GM06990 (cell line): ENCODE measurements at places on chromosomes 2 and 18.

- no peak for DNase-seq
These were observed 18.0 kb upstream of the ARHGAP28 start for GRCh38 chr18:6711467-6711866.

- no peak for DNase-seq
These were observed 1632.8 kb upstream of the CELF4 start for GRCh38 chr18:39198376-39198775.

DNA sequence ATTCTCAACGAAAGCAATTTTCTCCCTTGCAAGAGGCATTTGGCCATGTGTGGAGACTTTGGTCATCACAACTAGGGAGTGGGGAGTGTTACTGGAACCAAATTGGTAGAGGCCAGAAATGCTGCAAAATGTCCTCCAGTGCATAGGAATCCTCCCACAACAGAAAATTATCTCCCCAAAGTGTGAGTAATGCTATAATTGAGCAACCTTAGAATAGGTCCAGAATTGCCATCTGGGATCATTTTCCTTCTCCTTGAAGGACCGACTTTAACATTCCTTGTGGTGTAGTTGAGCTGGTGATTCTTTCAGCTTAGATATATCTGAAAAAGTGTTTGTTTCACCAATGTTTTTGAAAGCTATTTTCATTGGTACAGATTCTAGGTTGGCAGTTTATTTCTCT lies 111.2 kb upstream of the SMIM21 start:
- DNase-seq = no peak

DNA sequence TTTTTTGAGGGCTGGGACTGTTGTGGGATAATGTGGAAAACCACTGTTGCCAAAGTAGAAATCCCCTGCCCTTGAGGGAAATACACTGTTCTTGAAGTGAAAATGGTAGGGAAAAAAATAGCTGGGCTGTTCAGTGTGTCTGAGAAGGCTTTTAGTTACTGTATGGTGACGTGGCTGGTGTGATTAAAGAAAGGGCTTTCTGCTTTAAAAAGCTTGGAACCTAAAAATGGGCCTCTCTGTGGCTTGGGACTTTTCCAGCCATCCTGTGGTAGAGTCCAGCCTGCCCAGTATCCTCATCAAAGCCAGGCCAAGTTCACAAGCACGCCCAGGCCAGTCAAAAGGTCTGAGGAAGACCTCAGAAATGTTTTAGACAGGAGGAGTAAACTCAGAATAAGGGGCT lies 6.8 kb downstream of the MGAT5 start:
- no peak for DNase-seq

DNA sequence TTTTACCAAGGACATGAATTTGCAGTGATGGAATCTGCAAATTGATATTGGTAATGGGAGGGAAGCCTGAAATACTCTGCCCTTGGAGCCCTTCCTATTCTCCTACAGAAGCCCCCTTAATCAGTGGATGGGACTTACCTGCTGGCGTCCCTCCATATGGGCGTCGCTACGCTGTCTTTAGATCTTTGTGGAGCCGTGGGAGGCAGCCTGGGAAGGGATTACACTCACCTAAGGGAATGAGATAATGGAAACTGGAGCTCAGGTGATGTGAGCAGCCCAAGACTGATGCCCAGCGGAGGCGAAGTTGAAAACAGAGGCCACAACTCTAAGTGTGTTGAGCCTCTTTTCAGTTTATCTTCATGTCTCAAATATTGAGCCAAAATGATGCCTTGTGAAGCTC lies 306.6 kb downstream of the MYCN start:
- no peak for DNase-seq

DNA sequence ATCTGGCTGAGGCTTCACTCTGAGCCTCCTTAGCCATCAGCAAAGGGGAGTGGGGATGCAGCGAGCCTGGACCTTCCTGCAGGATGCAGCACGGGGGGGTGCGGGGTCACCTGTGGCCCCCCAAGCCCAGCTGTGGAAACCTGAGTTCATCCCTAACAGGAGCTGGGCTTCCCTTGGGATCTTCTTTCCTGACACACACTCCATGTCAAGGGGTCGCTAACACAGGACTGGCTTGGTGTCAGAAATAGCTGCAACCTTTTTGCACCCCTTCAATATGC lies 174.7 kb downstream of the RTP5 start:
- no peak for DNase-seq

DNA sequence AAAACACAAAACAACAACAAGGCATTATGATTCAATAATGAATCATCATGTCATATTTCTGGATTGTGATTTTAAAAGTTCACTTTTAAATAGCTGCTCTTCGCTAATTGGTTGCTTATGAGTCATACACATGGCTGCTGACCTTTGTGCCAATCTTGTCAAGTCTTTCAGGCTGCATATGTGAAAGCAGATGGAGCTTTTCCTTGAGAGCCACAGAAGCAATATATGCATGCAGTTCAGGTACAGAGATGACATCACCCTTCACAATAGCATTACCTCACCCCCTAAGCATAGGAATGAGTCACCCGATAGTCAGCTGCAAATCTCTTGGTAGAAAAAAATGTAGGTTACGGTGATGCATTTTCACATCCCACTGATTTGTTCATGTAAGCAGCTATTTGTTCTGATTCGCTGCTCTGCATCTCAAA lies 27.2 kb downstream of the EIF2AK3 start:
- peak; percentile 86 for DNase-seq

DNA sequence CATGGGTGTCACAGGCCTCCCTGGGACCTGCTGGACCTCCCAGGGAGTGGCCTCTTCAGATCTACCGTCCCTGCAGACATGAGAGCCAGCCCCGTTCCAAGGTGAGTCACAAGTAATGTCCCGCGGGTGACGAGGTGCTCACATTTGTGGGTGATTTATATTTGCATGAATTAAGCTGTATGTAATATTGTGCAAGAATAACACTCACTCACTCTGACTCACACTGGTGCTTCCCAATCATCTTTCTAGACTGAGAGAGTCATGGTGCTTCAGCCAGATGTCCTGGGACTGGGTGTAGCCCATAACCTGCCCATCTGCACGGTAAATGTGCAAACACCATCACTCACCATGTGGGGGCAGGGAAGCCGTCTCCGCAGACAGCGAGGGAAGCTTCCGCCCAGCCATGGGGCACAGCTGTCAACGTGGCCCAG lies 347.5 kb upstream of the SALL3 start:
- DNase-seq = no peak

DNA sequence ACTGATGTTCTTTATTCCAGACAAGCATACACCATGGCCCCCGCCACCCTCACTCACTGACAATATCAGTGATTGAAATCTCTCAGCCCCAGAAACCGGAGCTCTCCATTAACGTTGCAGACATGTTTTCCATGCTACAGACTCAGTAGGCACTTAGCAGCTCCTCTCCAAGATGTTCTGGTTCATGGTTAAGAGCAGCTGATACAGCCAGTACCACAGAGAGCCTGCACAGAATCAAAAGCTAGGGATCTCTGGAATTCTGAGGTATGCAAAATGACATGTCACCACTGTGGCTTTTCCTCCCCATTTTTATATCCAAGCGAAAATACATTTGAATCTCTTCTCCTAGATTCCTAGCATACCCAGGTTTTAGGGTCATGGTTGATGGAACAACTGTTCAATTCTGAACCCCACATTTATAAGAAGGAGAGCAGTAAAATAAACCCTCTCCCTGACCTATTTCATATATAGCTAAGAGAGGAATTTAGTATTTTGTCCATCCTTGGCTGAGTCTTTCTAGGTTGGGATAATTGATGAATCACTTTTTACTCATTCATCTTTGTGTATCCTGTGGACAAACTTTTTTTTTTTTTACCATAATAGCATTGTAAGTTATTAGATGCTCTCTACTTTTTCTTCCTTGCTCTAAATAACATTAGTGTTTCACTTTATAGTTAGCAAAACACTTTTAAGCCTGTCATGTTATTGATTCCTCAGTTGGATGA lies 488.4 kb upstream of the PIK3C3 start:
- DNase-seq = no peak

GRCh38 chr2:105454801-105455485 lies 56.1 kb upstream of the FHL2 start:
- no peak for DNase-seq

DNA sequence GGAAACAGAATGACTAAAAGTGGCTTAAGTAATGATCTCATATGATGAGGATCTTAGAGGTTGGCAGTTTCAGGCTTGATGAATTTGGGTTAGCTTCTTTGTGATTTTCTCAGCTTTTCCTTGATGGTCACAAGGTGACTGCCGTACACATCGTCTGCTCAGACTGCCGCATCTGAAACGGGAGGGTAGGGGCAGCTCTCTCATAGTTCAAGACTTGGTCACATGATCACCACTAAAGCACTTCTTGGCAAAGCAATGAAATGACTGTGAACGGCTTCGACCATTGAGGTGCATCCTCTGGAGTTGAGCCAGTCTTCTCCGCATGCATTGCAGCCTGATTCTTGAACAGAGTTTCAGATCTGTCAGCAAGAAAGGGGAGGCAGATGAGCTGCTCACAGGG lies 43.8 kb downstream of the LPIN1 start:
- DNase-seq = no peak

DNA sequence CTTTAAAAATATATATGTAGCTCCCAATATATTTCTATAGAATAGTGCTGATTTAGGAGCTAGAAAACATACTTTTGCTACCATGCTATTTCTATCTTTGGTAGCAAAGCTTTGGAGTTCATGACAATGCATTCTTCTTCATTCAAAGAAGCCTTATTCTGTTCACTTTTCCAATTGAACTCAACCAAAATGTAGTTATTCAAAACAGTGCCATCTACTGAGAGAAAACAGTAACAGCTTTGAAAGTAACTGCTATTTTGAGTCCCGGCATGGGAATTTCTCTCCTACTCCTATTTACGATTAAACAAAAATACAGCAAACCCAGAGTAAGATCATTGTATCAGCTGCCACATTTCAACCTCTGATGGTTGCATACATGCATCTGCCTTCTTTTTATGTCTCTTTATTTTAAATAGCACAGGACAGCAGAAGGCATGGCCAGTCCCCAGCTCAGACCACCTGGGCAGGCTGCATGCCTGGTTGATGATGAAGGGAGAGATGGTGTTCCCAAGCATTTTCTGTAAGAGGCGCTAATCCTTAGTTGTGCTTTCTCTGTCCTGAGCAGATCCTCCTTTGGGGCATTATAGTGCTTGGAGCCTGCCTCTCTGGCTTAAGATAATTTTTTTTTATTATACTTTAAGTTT lies 69.7 kb upstream of the SULT1C3 start:
- no peak for DNase-seq

GRCh38 chr2:53018825-53019425 lies 748.7 kb upstream of the CHAC2 start:
- no peak for DNase-seq

- DNase-seq = no peak
These were observed 14.6 kb downstream of the MRPL35 start for GRCh38 chr2:86213699-86214502.

GRCh38 chr2:43276962-43277391 lies 50.6 kb upstream of the ZFP36L2 start:
- DNase-seq = no peak

DNA sequence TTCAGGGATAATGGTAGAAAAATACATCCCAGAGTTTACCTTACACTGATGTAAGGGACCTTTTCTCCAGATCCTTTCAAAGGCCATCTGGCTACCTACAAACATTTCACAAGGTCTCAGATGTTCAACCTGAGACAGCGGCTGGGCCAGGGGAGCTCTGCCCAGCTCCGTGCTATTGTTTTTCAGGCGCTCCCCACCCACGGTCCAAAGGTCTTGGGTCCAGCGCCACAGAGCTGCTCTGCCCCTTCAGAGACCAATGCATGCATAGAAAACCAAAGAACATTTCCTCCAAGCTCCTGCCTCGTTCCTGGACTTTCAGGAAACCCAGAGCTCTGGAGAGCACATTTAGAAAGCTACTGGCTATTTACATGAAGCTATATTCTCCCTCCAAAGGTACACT lies 40.3 kb downstream of the COPS8 start:
- no peak for DNase-seq

DNA sequence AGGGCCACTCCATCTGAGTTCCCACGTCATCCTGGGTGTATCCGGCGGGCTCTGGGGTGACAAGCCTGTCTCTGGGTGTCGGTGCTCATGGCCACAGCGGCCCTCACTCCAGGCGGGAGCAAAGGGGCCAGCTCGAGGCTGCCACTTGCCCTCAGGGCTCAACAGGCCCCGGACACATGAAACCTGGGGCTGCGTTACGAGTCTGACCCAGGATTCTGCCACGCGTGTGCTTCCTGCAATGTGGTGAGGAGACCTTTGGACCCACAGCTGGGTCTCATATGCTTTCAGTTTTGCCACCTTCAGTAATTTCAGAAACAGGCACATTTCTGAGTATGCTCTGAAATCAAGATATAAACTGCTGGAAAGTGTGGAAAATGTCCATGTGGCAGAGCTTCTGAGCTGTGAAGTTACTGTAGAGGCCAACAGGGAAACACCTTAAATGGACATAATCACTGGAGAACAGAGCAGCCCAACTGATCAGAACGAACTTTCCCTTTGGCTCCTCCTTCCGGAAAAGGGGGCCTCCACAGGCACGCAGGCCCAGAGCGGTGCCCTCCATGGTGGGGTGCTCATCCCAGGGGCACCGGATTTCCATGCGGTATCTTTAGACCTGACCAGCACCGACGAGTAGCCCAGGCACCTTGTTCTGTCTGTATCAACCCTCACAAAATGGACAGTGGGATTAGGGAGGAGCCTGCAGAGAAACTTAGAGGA lies 14.1 kb downstream of the PER2 start:
- no peak for DNase-seq

GRCh38 chr18:74326231-74326630 lies 10.6 kb downstream of the C18orf63 start:
- no peak for DNase-seq

GRCh38 chr2:179751163-179751809 lies 110.1 kb downstream of the ZNF385B start:
- no peak for DNase-seq

DNA sequence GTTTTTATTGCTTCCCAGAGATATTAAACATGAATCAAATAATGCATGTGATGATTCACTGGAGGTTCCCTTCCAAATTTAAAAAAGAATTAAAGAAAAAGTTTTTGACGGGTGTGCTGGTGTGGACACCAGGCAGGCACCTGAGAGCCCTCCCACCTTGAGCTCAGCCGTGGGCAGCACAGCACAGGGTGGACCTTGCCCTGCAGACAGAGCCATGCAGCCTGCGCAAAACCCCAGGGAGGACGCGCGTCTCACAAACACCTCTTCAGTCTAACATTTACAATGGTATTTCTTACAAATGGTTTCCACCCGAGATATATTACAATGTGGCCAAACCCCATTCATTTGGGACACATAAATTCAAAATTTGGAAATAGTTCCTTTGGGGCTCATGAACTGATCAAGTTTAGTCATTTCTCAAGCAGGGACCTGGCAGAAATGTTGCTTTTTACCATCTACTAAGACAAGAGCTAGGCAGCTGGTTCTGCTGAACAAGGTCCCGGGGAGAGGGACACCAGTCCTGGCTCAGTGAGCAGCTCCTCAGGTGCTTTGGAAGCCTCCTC lies 45.4 kb downstream of the ODC1 start:
- no peak for DNase-seq

GRCh38 chr18:1017227-1018058 lies 112.8 kb downstream of the ADCYAP1 start:
- DNase-seq = no peak

GRCh38 chr2:223465793-223466192 lies 136.4 kb downstream of the SCG2 start:
- DNase-seq = no peak
